ENCODE measurements at places on chromosomes 11 and 22.

GRCh38 chr11:98740321-98740720 lies 280.4 kb upstream of the CNTN5 start:
- DNase-seq, result no peak

DNA sequence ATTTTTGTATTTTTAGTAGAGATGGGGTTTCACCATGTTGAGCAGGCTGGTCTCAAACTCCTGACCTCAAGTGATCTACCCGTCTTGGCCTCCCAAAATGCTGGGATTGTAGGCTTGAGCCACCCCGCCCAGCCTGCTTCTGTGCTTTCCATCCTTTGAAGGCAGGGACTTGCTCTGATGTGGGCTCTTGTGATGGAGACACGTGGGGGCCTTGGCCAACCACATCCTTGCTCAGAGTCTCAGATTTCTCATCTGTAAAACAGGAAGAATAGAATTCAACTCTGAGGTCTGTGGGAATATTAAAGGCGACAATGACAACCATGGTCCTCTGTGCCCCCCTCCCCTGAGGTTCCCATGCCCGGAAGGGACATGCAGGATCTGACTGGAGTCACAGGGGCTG lies 3.8 kb upstream of the GGA1 start:
- DNase-seq, result no peak

- DNase-seq, result no peak
Measured at GRCh38 chr11:111631666-111632039, 29.4 kb downstream of the SIK2 start.

GRCh38 chr11:92399705-92400104 lies 175.1 kb downstream of the FAT3 start:
- DNase-seq, result no peak
